NCI-H1092 (cell line): ENCODE measurements at places on chromosomes 2 and 18.
A peak's percentile ranks its signal among the peaks of the same experiment; 100 is the strongest.

- no peak for DNase-seq
Observed at GRCh38 chr2:57796527-57796926, 250.1 kb upstream of the VRK2 start.

GRCh38 chr2:5064687-5065086, 627.5 kb upstream of the SOX11 start:
- DNase-seq: no peak

- DNase-seq: no peak
Observed at GRCh38 chr18:10142496-10143160, 228.8 kb downstream of the VAPA start.

DNA sequence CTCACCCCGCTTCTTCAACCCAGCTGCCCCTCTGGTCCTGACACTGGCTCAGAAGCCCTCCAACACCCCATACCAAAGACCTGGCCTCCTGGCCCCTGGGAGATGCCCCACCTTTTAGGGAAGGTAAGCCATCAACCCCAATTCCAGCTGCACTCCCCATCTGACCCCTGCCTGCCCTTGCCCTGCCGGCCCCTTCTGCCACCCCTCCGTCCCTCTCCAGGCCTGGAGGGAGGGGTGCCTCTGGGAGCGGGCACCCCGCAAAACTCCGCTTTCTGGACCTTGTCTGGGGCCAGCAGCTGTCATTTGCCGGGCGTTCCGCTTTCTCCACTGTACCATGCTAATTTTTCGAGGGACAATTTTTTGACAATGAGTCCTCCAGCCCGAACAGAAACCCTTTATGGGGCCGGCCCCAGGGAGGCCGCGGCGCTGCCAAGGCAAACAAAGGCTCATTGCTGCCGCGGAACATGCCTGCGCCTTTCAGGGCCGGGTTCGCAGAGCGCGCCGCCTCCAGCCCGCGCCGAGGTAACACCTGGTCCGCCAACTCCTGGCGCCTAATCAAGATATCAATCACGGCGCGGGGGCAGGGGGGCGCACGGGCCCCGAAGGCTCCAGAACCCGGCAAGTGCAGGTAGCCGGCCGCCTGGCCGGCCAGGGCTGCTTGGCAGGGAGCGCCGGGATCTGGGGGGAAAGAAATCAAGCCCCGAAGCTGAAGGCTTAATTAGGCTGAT, 96.0 kb downstream of the INHBB start:
- DNase-seq: peak; percentile 78

- no peak for DNase-seq
Observed at GRCh38 chr2:241724259-241724974, 10.0 kb upstream of the D2HGDH start.

- no peak for DNase-seq
Observed at GRCh38 chr2:119836455-119837142, 76.9 kb downstream of the PTPN4 start.
